HuH-7 (cell line): ENCODE measurements at places on chromosomes 3 and 15.
A peak's percentile ranks its signal among the peaks of the same experiment; 100 is the strongest.

DNA sequence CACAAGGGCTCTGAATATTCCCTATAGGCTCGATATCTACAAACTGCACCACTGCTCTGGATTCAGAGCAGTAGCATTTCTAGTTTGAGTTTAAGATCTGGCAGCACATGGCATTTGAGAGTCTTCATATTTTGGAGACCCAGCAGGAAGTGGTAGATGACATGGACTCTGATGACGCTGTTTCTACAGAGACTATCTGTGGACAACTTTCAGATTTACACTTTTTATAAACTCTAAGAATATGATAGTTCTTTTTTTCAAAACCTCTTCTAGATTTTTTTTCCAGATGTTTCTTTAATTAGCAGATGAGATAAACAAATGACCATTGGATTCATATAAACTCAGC is 35.8 kb downstream of the ARMC8 start:
- no peak for DNase-seq

- no peak for DNase-seq
Observed at GRCh38 chr3:124584245-124584551, 146.1 kb upstream of the UMPS start.

GRCh38 chr3:149390772-149391212 is 13.3 kb upstream of the TM4SF1 start:
- no peak for DNase-seq

DNA sequence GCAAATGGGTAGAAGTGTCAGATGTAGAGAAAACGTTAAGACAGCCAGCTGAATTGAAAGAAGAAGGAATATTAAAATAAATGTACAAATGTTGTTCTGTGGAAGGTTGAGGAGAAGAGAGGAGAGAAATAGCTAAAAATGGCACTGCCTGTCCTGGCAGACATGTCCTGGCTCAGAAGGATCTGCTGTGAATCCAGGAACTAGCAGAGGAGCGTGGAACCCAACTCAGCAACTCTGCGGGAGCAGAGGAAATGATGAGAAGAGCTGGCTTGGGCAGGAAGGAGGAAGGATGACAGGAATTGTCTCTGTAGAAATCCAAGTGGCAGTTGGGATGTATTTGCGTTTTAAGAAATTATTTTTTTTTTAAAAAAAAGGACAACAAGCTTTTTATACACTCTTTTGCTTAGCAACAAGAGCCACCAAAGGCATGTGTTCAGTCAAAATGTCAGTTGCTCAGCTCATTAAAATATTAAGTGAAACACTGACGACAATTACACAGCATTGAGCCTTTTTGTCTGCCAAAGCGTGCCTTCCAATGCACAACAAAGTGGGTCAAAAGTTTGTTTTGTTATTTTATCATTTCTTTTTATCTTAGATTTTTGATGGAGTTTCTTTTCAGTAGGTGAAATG is 16.1 kb downstream of the NANOGP8 start:
- DNase-seq = no peak

- DNase-seq = no peak
Observed at GRCh38 chr3:53707222-53707621, 139.0 kb downstream of the CHDH start.

- DNase-seq = no peak
Observed at GRCh38 chr3:50671331-50671730, 3.4 kb upstream of the DOCK3 start.

- no peak for DNase-seq
Observed at GRCh38 chr3:71244153-71244825, 339.2 kb downstream of the FOXP1 start.

GRCh38 chr3:176562331-176562730 is 635.0 kb downstream of the TBL1XR1 start:
- DNase-seq = no peak

GRCh38 chr3:194294199-194294894 is 56.8 kb downstream of the CPN2 start:
- no peak for DNase-seq

DNA sequence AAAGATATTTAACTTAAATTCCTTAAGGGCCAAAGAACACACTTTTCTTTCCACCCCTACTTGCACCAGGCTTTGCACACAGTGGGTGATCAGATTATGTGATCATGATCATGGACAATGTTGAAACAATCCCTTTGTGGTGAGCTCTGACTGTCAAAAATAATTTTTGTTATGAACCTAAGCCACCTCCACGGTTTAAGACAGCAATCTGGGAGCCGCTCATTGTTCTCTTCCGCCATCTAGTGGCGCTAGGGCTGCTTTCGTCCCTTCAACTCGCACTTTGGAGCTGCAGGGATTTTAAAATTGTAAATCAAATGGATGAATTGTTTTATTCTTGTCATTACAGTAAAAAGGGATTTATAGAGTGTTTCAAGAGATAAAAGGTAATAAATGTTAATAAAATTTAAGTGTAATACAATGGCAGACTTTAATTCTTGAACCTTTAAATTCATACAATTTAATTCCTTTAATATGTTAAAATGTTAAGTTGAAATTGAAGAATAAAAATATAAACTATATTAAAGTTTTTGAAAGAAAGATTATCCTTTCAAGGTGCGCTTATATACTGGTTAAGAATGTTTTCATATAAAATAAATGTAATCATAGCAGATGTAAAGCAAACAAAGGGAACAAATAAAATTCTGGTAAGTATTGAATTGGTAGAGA is 45.3 kb upstream of the ARL6 start:
- peak; percentile 57 for DNase-seq

- peak; percentile 80 for DNase-seq
Observed at GRCh38 chr3:31532587-31533168, at the start of gene STT3B. TSS of gene STT3B (plus strand) at chr3:31532925. CDS start at chr3:31532999, 74 bp downstream.

GRCh38 chr3:35184775-35185174 is 454.6 kb upstream of the ARPP21 start:
- DNase-seq = no peak

DNA sequence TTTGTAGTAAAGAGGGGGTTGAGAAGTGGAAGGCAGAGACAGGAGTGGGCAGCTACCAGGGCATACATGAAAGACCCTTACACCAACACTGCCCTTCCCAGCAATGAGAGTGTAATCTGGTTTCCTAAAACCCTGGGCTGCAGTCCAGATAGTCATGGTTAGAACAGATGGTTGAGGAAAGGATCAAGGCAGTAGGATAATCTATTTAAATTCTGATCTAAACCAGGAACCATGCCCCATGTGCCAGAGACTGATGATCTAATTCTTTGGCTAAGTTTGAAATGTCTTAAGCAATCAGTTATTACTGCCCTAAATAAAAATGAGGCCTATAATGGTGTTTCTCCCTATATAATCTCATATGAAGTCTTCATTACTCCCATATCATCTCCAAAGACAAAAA is 59.6 kb downstream of the PRTG start:
- no peak for DNase-seq

GRCh38 chr3:94787734-94788270 is 724.9 kb downstream of the NSUN3 start:
- DNase-seq = peak; percentile 20

GRCh38 chr3:18635215-18635614 is 210.1 kb upstream of the SATB1 start:
- DNase-seq = peak; percentile 15

- no peak for DNase-seq
Observed at GRCh38 chr3:170761103-170761502, 108.9 kb downstream of the RPL22L1 start.

DNA sequence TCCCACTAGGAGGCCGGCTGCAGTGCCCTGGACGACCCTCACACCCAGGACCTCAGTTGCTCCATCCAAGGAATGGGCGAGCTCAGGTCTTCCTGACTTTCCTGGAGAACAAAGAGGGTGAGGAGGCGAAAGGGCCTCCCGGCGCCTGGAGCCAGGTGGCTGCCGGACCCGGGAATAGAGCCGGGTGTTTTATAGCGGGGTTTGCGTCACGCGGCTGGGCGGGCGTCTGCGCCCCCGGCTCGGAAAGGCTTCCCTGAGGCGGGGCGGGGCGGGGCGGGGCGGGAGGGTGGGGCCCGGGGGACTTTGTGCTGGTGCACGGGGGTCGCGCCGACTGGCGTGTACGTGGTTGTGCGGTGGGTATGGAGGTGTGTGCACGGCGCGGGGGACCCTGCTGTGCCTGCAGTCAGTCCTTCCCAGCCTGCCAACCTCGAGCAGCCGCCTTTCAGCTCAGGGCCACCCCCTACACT is 4.6 kb upstream of the PRKCD start:
- no peak for DNase-seq

DNA sequence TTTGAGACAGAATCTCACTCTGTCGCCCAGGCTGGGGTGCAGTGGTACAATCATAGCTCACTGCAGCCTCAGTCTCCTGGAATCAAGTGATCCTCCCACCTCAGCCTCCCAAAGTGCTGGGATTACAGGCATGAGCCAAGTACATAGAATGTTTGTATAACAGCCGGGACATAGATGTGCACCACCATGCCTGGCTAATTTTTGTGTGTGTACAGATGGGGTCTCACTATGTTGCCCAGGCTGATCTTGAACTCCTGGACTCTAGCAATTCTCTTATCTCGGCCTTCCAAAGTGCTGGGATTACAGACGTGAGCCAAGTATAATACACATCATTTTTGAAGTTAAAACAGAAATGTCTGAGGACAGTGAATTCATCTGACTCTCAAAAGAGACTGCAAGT is 93.5 kb downstream of the CORO2B start:
- DNase-seq = no peak
